ENCODE measurements at places on chromosomes 2 and 18.

DNA sequence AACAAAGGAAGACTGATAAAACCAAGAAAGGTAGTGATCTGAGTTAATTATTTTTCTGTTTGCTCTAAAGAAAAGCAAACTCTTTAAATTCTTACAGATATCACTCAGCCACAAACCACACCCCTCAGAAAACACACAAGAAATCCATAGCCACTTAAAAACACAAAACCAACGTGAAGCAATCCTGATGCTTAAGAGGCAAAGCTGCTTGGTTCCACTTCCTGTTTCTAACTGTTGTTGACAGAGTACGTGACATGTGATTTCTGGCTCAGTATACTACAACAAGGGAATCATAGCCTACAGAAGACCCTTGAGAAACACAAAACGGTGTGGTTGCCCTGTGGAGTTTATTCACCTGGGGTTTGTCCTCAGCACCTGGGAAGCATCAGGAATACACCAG is 240.9 kb upstream of the APCDD1 start:
- DNase-seq, result no peak

DNA sequence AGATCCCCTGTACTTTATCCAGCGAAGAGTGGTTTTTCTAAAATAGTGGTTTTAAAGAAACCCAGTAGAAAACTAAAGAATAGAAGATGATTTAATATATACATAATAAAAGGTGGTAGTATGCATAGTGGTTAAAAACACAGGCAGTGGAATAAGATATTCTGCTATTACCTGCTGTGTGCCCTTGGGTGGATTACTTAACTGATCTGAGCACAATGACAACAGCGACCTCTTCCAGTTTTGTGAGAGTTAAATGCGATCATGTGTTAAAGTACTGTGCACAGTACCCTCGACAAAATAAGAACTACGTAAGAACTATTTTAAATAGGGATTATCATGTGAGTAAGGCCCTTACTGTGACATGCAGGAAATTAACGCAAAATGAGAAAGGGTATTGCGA is 30.0 kb upstream of the CHMP1B start:
- no peak for DNase-seq

DNA sequence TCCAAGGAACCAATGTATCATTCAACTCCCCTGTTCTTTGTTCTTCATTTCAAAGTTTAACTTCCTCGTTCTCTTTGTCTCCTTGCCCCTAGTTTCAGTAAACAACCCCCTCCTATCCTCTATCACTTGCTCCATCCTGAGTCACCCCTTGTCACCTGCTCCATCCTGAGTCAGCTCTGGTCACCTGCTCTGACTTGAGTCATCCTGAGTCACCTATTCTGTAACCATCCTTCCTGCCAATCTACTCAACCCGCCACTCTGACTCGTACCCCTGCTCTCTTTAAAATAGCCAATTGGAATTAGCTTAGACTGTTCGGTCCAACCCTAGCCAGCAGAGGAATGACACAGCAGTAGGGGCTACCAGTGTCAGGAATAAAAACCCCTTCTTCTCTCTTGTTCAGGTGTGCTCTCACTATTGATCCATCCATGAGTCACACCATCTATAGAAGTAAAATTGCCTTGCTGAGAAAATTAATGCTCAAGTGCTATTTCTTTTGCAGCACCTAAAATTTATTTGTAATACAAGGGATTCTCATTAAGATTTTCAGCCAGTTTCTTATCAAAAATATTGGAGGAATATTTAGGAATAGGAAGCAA is 326.8 kb downstream of the AKAIN1 start:
- DNase-seq, result no peak

DNA sequence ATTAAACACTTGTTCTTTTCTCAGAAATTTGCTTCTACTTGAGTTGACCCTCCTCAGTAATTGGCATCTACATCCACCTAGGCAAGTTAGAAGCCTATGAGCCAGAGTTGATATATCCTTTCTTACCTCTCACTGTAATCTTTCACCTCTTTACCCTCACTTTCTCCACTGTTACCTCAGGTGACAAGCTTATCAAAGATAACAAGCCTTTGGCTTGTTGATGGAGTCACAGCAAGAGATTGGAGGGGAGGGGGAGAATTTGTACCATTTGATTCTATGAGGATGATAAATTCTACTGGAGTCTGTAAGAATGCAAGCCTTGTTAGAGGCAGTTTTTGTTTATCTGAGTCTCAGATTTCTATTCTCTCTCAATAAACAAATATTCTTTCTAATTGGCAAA is 171.0 kb upstream of the CAVIN2 start:
- no peak for DNase-seq

GRCh38 chr2:726169-726568 is 49.0 kb upstream of the TMEM18 start:
- DNase-seq, result no peak

DNA sequence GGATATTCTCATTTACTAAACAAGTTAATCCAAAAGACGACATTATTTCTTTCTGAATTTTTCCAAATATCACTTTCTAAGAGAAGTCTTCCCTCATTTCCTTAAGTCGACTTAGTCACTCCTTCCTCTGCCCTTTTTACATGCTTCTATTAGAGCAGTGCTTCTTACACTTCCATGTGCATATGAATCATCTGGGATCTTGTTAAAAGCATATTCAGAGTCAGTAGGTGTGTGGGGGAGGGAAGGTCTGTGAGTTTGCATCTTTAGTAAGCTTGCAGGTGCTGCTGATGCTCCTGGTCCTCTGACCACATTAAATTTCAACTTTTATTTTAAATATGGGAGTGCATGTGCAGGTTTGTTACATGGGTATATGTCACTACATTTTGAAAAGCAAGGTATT is 582.6 kb downstream of the NRXN1 start:
- DNase-seq, result no peak

DNA sequence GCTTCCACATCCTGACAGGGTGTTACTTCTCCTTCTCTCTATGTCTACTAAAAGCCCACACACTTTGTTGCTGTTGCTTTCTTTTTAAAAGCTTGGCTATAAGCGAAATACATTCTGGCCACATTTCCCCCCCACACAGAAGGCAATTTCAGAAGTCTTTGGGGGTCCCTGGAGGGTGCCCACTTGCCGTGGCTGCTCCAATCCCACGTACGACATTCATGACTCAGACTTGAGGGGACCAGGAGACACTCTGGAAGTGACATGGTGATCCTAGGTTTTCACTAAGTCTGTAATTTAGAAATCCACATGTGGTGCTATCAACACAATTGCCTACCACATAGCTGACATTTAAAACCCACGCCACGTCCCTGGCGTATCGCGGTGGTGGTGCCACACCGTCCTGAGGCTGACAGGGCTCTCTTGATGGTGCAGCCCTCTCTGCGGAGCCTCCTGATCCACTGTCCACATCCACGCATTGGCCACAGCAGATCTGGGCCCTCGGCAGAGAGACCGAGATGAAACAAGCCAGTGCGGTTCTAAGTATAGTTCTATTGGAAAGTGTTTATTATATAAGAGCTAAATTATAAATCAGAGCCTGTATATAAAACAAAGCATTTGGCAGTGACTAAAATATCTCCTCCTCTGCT is 42.4 kb downstream of the CYP27C1 start:
- no peak for DNase-seq

DNA sequence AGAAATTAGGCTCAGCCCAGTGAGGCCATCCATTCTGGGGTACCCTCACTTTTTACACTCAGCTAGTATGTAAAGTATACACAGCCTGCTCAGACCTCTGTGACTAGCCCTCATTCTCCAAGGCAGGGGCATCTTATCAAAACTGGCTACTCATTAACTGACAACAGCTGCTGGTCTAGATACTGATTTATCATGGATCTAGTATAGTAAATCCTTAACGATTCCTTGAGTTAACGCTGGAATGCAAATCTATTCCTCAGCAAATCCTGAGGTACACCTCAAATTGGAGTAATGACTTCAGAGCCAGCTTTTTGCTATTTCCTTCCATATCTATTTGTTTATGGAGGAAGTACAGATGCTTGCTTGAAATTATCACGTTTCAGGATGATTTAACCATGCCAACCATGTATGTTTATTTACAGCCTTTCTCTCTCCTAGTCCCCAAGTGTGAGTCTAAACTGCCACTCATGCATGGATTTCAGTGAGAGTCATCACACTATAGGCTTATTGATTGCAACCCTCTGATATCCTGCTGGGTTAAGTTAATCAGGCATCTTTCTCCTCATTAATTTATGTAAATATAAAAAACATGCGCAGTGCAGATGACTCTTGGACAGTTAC is 70.2 kb upstream of the DOK6 start:
- DNase-seq, result no peak

DNA sequence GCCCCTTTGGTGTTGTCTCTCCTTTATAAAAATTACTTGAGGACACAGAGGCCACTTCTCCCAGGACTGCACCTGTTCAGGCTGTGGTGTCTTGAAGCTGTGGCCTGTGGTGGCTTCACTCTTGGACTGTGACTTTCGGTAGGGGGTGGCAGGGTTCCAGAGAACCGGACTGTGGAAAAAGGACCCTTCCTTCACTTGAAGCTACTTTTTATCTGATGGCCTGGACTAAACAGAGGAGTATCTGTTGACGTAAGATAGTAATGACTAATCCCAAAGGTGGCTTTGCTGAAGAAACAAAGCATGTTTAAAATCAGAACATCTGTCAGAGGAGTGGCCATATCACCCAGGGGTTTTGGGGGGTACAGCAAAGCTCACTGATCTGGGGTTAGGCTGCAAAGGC is 60.8 kb downstream of the CENPO start:
- no peak for DNase-seq

- no peak for DNase-seq
Measured at GRCh38 chr2:193476171-193476800, 1281.6 kb upstream of the TMEFF2 start.

- DNase-seq, result no peak
Measured at GRCh38 chr2:205585449-205586383, 96.6 kb upstream of the NRP2 start.

All from T-helper 1 cell (primary cell).